ENCODE measurements at places on chromosomes 5 and 9.
A peak's percentile ranks its signal among the peaks of the same experiment; 100 is the strongest.

DNA sequence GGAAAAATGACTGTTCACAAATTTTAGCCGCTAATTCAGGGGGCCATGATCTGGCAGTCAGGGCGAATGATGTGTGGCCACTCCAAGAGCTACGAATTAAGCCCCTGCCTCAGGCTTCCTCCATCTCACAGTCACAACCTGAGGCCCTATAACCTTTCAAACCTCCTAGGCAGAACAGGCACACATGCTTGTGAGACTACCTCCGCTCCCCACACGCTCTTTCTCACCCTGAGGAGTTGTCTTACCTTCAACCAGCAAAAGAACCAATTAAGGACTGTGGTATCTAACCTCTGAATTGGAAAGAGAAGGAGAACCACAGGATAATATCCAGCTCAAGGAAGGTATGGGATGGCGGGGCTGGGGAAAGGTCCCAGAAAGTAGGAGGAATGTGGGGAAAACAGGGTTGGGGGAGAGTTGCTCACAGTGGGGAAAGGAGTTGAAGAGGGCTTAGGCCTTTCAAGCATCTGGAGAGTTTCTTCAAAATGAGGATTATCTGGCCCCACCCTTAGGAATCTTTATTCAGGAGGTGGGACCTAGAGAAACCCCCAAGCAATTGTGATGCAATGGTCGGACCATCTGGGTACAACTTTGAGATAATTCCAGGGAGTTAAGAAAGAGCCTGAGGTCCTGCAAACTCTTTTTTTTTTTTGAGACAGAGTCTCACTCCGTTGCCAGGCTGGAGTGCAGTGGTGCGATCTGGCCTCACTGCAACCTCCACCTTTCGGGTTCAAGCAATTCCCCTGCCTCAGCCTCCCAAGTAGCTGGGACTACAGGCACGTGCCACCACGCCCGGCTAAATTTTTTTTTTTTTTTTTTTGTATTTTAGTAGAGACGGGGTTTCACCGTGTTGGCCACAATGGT is 5.5 kb downstream of the PCDH1 start:
- peak; percentile 86 for DNase-seq

- no peak for DNase-seq
These were observed 65.9 kb downstream of the ZFAND5 start for GRCh38 chr9:72299017-72299603.

- no peak for DNase-seq
These were observed 163.2 kb downstream of the HCN1 start for GRCh38 chr5:45532826-45533624.

- DNase-seq, result peak; percentile 40
These were observed 62.8 kb downstream of the SV2C start for GRCh38 chr5:76145945-76146344.

DNA sequence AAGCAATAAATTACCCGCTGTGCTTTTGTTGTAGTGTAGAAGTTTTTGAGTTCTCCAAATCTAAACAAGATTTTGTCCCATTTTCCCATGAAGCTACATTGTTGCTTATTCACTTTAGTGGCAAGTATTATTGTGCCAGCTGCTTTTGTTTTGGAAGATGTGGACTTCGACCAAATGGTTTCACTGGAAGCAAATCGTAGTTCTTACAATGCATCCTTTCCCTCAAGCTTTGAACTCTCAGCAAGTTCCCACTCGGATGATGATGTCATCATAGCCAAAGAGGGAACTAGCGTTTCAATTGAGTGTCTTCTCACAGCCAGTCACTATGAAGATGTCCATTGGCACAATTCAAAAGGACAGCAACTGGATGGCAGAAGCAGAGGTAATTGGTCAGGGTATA is 10.9 kb downstream of the MFAP3 start:
- no peak for DNase-seq
